ENCODE measurements at places on chromosomes 7 and 10.

GRCh38 chr7:87875151-87876039 is 765 bp downstream of the SLC25A40 start:
- DNase-seq, result no peak

DNA sequence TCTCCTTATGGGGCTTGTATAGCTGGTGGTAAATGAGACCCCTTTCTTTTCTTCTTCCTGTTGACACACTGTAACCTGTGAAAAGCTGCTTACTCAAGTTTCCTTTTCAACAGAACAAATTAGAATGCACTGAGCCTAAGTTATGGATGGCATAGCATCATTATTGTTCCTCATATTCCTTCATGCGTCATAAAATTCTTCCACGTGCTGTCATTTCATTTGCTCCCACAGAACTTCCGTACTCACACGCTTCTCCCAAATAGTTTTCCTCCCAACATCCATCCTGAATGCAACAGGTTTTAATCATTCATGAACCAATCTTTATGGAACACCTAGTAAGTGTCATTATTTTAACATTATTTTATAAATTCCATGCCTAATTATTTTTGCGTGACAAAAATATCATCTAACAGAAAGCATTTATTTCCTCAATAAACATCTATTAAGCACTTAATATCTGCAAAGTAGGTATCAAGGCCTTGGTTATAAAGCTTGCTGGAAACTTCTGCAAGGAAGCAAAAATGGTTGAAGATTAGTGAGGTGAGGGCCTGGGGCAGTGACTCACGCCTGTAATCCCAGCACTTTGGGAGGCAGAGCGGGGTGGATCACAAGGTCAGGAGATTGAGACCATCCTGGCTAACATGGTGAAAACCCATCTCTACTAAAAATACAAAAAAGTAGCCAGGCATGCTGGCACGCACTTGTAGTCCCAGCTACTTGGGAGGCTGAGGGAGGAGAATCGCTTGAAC is 18.9 kb upstream of the SEPTIN7 start:
- no peak for DNase-seq

GRCh38 chr10:44927352-44927751 is 16.2 kb downstream of the TMEM72 start:
- DNase-seq, result no peak

- DNase-seq, result no peak
Observed at GRCh38 chr7:137597856-137598255, 248.9 kb downstream of the DGKI start.

GRCh38 chr10:13110908-13111307 is 10.9 kb downstream of the OPTN start:
- DNase-seq, result no peak

- no peak for DNase-seq
Observed at GRCh38 chr10:110058212-110058611, 50.4 kb downstream of the ADD3 start.

- DNase-seq, result no peak
Observed at GRCh38 chr7:138813945-138814344, 15.9 kb upstream of the ATP6V0A4 start.

- DNase-seq, result no peak
Observed at GRCh38 chr7:93920496-93921182, 896 bp upstream of the GNG11 start.

GRCh38 chr10:69070951-69071350 is 17.0 kb upstream of the SRGN start:
- no peak for DNase-seq

DNA sequence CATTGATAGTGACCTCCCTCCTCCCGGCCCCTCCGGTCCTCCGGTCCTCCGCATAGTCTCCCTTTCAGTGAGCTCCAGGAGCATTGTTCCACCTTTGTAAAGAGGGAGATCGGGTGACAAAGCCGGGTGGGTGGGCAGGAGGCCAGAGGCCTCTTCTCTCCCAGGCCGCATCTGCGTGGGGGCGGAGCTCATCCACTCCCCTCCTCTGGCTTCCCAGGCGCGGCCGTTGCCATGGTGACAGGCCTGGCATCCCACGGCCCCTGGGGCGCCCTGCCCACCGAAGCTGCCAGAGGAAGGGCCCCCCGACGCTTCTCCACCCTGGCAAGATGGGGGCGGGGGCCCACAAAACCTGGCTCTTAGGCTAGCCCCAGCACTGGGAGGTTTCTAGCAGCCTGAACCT is 4.4 kb upstream of the FZD9 start:
- no peak for DNase-seq

GRCh38 chr7:124489925-124490324 is 275.7 kb downstream of the GPR37 start:
- DNase-seq, result no peak

DNA sequence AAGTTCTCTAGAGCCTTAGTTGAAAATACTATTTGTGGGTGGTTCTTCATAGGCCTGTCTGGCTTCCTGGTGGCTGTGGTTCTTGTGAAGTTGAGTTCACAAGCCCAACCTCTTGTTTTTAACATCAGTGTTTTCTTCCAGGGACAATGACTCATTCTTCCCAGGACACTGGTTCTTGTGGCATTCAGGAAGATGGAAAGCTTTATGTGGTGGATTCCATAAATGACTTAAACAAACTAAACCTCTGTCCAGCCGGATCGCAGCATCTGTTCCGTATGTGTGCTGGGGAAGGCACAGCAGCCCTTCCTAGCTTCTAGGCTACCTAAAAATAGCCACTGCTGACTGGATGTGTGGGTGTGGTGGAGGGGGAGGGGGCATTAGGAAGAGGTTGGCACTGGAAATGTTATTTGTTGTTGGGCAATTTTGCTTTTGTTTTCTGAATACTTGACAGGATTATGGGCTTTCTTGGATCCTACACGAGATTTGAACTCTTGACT is 3.9 kb downstream of the LSMEM1 start:
- DNase-seq, result no peak
